ENCODE measurements at places on chromosomes 2 and 18. TPM values are rescaled to one million over a fixed set of nuclear protein-coding genes. Genes with fewer than 3 reads are reported as not detected.

The TSPYL6 gene
- not detected for total RNA-seq

DNA sequence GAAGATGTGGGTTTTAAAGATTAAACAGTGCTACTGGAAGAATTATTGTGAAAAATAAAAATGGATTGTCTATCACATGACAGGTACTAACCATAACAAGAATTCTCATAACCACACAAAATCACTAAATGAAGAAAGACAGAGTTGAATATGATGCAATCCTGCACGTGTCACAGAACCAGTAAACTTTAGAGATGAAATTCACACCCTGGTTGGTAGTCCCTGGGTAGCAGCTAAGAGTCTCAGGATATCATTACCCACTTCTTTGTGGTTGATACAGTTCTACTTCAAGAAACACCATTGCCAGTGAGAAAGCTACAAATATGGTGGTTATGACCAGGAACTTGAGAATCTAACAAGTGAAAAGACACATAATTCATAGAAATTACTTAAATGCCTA is 450.2 kb downstream of the ERBB4 start:
- DNase-seq: no peak

DNA sequence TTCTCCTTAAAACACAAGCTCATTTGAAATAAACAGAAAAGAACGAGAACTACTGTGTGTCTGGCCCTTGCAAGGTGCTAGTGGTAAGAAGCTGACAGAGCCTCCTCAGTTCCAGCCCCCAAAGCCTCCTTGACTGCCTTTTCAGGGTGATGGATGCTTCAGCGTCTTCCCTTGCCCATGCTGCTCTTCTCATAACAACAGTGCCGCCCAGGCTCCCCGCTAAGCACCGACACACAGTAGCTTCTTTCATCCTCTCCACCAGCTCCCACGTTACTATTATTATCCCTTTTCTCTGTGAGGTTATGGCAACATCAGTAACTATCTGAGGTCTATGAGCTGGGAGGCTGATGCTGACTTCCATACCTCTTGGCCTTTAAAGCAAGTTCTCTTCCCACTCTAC is 418.6 kb downstream of the TSN start:
- DNase-seq: no peak

DNA sequence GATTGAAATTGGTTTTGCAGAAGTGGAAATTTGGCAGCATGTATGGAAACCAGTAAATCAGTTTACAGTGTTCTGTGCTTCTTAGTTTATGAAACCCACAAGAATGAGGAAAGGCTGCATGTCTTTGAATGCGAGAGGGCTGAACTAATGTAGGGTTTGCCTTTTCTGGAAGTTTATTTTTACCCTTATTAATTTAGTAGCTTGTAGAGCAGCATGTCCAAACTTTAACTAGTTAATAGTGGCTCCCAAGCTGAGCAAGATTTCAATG is 50.4 kb downstream of the LDLRAD4 start:
- DNase-seq: no peak

DNA sequence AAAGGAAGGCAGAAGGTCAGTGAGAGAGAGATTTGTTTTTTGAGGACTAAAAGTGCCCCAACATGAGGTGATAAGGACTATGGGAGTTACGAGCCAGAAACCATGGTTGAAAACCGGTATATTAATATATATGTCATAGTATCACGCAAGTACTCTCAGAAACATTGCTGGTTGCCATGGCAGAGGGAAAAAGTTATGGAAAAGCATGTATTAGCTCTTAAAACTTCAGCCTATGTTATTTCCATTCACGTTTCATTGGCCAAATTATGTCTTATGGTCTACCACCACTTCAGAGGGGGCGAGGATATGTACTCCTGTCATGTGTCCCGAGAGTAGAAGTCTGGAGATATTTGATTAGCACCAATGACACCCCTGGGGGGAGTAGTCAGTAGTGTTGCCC is 125.9 kb downstream of the LTBP1 start:
- no peak for DNase-seq

GRCh38 chr2:158723181-158723838 is 71.8 kb upstream of the DAPL1 start:
- no peak for DNase-seq

The SALL3 gene
- total RNA-seq: not detected

DNA sequence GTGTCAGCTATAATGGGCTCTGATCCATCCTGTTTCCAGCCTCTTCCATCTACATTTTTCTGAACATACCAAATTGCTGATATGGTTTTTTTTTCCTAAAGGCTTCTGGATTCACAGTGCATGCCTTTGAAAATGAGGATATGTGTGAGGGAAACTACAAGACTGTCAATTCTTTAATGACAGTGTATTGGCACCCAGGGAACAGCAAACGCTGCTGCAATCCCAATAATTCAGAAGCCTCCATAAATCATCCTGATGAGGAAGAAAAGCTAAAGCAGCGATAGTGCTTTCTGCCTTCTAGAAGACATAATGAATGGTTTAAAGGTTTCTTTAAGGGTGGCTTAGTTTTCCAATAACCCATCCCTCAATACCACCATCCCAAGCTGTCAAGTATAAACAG is 304.5 kb upstream of the PKDCC start:
- DNase-seq: no peak

DNA sequence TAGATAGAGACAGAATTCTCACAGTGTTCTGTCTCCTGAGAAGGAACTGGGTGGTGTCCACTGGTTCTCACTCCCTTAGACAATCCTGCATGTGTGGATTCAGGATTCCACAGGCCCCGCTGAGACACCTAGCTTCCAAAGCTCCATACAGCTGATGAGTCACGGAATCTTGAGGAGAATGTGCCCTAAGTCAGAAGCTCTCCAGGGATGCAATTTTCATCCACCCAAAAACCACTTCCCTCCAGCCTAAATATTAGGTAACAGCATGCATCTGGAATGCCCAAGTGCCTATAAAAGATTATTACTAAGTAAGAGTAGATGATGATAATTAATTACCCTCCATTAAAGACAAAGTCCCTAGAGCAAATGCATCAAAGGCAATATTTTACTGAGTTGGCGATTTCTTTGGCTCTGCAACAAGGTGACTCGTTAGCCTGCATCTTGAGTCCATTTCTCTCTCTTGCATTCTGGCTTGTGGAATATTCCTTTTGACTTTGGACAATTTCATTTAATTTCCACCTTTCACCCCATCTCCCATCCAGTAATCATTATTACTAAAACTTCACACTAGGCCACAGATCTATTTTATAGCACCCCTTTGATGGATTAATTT is 475.1 kb downstream of the TNS1 start:
- no peak for DNase-seq

- DNase-seq: no peak
These were observed 131.3 kb downstream of the CCBE1 start for GRCh38 chr18:59565957-59566356.

DNA sequence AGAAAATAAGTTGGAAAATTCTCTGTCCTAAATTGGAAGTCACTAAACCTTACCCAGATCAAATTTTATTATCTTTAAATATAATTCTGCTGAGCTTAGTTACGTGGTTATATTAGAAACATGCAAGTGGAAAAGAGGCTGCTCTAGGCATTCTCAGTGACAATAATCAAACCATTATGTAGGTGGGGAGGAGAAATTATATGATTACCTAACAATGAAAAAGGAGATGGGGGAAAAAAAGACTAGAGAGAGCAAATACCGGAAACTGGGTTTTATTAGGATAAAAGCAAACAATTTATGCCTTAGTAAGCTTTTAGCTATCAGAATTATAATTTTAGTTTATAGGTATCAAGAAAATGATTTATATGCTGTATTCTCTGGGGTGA is 53.2 kb downstream of the PHLPP1 start:
- no peak for DNase-seq
